ENCODE measurements at places on chromosomes 2 and 18.

DNA sequence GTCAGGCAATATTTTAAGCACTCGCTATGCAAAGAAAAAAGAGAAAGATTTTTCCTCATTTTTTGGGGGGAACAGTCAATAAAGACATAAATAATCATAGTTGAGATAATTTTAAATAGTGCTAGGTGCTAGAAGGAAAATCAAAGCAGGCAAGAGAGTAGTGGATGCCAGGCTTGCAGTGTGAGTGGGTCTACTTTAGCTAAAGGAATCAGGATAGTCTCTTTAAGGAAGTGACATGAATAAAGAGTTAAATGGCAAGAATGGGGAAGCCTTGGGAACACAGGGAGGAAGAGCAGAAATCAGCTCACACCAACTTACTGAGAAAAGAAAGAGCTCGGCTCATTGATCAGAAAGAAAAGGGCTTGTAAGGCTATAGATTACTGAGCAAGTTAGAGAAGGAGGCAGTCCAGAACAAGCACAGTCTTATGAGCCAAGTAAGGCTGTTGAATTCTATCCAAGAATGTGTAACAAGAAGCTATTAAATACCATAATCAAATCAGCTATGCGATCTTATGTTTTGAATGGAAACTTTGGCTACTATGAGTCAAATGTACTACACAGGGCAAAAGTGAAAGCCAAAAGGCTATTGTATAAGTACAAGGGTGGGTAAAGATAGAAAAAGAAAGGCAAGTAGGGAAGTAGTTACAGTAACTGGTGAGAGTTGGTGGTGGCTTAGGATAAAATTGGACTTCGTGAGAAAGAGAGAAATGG is 833.8 kb upstream of the PIK3C3 start:
- no peak for DNase-seq

- DNase-seq, result no peak
Measured at GRCh38 chr18:44871771-44872170, 191.1 kb downstream of the SETBP1 start.

- no peak for DNase-seq
Measured at GRCh38 chr2:120391911-120392665, 46.2 kb downstream of the INHBB start.

DNA sequence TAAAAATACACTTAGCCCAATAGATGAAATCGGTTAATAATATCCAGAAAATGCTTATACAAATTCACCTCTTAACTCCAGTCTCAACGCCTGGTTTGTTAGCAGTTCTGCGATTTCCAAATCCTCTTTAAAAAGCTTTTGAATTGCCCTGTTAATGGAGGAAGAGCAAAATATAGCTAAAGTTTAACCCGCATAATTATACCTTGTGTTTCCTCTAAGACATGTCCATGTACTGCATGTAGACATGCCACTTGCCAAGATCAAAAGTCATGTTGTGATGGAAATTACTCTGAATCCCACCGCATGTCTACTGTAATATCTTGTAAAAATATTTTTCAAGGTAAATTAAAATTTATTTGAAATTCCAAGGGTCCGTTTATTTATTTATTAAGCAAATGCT is 291.2 kb upstream of the LRP1B start:
- DNase-seq, result no peak

GRCh38 chr2:112486895-112487294 is 4.9 kb downstream of the TTL start:
- no peak for DNase-seq
